GM23338 (cell line): ENCODE measurements at places on chromosomes 12 and 14.

DNA sequence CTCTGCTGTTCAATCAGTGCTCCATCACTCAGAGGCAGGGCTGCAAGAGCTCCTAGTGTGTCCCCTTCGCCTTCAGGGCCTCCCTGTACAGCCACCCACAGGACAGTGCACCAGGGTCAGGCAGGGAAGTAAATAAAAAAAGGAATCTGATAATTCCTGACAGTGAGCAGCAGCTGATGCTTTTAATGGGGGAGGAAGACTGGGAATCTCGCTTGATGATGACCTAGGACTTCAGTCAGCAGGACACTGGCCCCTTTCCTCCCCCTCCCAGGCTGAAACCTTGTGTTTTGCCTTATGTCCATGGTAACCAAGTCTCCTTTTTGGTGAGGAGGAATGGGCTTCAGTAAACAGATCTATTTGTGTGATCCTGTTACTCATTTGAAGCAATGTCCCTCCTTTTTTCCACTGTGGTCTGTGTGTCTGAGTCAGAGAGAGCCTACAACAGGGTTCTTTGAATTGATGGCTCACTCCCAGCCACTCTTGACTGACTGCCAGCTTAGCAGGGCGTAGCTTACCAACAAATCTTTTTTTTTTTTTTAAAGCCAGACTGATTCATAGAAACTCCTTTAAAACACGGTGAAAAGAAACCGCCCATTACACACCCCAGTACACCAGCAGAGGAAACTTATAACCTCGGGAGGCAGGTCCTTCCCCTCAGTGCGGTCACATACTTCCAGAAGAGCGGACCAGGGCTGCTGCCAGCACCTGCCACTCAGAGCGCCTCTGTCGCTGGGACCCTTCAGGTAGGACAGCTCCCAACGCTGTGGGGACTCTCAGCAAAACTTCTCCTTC lies at the start of gene EMP1:
Gene EMP1, plus strand, starts transcription at position 597 of the 792 bp plus-strand sequence. CDS start 14,785 bp downstream, outside the sequence.
- no peak for DNase-seq

DNA sequence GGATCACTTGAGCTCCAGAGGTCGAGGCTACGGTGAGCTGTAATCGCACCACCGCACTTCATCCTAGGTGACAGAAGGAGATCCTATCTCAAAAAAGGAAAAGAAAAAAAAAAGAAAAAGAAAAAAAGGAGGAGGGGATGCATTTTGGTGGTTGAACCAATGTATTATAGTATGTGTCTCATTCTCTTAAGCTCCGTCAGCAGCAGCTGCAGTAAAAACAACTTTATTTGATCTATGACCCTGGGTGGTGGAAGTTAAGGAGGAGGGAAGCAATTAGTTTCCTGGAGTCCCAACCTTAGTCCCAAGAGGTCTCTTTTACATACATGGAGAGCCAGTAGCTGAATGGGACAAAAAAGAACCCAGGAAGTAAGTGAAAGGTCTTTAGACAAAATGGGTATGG lies 26.8 kb upstream of the APOF start:
- no peak for DNase-seq

DNA sequence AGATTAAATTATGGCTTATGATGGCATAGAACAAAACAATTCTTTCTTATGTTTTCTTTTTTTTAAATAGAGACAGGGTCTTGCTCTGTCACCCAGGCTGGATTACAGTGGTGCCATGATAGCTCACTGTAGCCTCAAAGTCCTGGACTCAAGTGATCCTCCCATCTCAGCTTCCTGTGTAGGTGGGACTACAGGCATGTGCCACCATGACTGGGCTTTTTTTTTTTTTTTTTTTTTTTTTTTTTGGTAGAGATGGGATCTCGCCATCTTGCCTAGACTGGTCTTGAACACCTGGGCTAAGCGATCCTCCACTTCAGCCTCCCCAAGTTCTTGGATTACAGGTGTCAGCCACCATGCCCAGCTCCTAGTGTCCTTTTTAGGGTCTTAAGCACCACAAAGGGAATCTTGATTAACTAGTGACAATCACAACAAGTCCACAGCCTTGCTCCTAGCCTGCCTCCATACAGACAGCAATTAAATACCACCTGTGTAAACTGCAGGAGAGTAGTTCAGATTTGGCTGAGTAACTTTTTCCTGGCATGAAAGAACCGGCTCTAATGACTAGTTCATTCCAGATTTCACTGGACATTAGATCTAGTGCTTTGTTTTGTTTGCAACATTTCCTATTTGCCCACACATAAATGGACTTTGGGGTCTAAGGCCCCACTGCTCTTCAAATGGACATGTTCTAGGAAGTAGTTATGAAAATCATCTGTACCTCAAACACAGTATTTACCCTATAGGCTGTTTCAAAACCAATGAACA lies 61.6 kb downstream of the SH2B3 start:
- DNase-seq = no peak

DNA sequence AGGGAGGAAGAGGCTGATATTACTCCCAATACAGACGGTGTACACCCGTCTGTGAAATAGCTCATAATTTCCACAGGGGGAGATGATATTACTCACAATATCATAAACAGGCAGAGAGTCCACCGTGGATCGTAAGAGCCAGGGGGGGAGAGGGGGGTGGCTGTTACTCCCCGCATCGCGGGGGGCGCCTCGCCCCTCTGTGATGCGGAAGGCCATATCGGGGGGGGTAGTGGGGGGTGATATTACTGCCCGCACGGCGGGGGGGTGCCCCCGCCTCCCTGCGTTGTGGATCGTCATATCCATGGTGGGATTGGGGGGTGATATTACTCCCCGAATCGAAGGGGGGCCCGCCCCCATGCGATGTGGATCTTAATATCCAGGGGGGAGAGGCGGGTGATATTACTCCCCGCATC lies 91.9 kb downstream of the FRMD6 start:
- no peak for DNase-seq

GRCh38 chr12:117641885-117642284 lies 280.5 kb upstream of the NOS1 start:
- no peak for DNase-seq

DNA sequence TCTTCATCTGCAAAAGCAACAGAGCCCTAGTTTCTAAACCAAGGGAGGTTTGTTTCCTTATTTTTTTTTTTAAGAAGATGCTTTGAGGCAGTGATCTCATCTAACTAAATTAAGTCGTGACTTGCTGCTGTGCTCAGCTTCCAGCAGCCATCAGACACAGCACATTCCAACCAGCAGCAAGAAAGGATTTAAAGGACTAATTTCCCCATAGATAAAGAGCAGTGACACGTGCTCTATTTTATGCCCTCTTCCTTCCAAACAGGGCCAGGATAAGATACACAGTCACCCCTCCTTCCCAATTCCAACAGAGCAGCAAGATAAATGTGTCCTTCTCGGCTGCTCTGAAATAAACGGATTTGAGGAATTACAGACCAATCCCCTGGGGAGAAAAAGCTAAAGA lies 81.7 kb downstream of the PRKAB1 start:
- no peak for DNase-seq

GRCh38 chr12:123094349-123095077 lies 56.4 kb downstream of the PITPNM2 start:
- no peak for DNase-seq
